ENCODE measurements at places on chromosomes 13 and 19.

DNA sequence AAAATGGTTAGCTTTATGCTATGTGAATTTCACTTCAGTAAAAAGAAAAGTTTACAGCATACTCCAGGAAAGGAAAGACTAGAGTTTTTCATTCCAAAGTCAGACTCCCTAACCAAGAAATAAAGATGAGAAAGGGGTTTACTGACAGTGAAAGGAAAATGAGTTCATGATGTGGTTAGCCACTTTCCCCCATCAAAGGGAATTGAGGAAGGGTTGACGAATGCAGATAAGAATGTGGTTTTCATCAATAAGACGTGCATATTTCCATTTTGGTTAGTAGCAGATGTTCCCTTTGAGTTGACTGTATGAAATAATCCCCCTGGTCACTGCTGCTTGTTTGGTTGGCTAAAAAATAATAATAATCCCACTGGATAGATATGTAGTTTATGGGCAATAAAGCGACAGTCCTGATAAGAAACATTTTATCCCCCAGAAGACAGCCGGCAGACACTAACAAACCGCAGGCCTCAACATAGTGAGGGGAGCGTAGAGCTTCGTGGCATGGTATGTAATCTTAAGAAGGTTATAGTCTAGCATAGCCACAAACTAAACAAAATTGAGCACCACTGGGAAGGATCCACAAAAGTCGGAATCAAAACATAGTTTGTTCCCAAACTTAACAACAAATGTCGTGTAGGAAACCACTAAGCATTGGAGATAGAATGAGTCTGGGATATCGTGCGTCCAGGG is 114.8 kb downstream of the COL4A2 start:
- DNase-seq = peak; percentile 83

- DNase-seq = no peak
Observed at GRCh38 chr19:44719262-44719701, 20.3 kb downstream of the CEACAM16 start.

DNA sequence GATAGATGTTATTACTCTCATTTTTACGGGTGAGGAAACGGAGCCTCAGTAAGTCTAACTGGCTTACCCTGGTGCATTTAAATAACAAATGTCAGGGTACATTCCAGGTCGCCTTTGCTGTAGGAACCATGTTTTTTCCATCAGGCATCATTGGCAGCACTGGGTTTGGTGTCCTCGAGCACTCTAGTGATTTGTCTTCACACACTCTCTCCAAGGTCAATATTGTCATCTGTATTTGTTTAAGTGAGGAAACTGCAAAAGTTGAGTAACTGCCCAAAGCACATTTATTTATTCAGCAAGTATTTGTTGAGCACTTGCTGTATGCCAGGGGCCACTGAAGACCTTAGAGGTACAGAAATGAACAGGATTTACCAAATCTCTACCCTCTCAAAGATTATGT is 78.6 kb downstream of the DCT start:
- DNase-seq = no peak

- no peak for DNase-seq
Observed at GRCh38 chr13:100738176-100738855, 63.7 kb upstream of the TMTC4 start.

DNA sequence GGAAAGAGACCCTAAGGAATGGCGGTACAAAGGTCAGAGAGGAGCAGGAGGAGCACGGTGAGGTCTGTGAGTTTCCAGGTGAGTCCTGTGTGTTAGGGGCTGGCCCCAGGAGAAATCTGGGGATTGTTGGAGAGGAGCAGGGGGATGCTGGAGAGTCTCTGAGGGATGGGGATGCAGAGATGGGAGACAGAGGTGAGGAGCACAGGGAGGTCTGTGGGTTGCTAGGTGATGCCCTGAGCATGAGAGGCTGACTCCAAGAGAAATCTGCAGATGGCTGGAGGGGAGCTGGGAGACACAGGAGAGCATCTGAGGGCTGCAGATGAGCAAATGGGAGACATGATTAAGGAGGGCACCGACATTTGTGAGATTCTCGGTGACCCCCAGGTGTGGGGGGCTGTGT is 4.1 kb upstream of the ZNF229 start:
- DNase-seq = no peak

GRCh38 chr13:75285310-75285709 is 196.7 kb downstream of the TBC1D4 start:
- DNase-seq = no peak

DNA sequence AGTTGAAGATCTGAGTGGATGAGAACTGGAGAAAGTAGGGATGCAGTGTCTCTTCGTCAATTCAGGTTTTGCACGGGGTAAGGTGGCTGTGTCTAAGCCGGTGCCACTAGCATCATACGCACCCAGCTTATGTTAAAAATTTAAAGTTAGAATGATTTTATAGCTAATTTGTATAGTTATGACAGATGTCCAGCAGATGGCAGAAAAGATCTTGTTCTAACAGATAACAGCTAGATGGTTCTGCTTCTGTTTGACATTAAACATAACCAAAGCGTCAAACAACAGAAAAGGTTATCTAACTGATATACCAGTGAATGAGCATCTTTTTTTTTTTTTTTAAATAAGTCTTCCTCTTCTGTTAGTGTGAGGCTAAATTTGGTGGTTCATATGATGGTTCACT is 18.8 kb upstream of the EDDM13 start:
- peak; percentile 63 for DNase-seq

GRCh38 chr19:34500656-34501120 is 19.1 kb downstream of the WTIP start:
- DNase-seq = no peak

DNA sequence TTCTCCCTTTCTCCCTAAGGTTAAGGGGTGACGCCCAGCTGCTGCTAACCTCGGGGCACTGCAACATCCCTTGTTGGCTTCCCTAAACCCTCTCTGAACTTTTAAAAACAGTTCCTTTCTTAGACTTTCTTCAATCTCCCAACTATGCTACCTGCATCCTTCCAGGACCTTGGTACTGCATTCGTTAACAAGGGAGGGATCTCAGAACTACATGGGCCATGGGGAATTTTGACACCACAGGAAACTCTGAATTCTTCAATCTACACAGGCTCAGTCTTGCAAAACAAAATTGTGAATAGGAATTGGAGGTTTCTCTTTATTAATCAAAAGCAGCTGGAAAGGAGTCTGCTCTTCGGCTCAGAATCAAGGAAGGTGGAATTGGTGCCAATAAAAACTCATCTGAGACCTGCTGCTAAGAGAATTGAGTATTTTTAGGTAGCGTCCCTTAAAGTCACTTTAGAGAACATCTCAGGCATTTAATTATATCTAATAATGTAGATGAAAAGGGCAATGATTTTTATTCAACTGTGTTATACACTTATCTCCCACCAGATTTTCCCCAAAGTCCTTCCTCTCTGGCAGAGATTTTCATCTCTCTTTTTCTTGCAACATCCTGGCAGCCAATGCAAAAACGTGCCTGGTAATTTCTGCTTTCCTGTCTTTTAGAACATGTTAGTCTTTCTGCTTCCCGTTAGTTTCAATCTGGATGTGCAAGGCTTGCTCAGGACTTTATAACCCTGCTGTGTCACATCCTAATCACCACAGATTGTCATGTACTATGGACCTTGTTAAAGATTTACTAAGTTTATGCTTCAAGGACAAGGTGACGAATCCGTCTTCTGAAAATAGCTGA is 69.1 kb upstream of the SLC15A1 start:
- peak; percentile 89 for DNase-seq

GRCh38 chr13:101127741-101128353 is 288.5 kb downstream of the NALCN start:
- peak; percentile 41 for DNase-seq

DNA sequence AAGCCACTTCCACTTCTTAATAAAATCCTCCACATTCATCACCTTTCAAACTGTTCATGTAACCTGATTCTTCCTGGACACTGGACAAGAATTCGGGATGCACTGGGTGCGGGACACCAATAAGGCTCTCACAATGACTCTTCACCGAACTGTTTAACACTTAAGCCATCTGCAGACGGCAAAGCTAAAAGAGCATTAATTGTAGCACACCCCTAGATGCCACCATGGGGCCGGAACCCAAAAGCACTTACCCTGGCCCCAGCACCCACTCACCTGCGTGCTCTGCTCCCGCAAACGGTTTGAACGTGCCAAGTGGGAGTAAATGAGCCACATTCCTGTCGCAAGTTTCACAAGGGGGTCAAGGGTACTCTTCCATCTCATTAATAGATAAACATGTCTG is 254.3 kb upstream of the PRR20A start:
- no peak for DNase-seq

DNA sequence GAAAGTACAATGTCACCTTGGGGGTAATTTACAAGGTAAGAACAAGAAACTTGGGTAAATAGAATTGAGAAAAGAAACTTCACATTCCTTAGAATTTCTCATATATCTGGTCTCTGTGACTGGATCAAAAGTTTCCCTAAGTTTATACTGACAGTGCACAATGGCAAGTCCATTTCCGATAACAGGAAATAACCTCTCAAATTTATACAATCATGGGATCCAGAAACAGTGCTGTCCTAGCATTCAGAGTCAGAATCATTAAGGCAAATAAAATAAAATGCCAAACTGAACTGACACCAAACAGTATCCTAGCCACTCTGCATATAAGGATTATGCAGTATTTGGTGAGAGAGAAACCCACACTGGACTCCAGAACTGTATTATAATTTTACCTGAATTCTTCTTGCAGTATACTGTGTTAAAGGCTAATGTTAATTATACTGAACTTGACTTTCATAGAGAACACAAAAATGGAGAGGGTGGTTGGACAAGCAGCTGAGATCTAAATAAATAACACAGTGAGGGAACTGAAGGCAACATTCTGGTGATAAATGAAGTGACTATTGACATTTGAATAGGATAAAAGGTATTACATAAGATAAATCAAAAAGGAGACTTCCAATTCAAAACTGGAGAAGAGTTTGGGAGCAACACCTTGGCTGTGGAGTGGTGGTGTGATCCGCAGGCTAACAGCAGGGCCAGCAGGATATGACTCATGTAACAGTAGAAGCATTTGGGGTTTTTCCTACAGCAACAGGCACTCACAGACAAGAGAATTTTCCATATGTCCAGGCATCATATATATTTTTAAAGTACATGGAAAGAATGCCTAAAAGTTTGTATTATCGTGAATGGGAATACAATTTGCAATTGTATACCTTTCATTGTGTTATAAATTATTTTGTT is 932.5 kb upstream of the MIR17HG start:
- peak; percentile 55 for DNase-seq

- no peak for DNase-seq
Observed at GRCh38 chr19:2411709-2412108, 15.7 kb downstream of the TIMM13 start.

DNA sequence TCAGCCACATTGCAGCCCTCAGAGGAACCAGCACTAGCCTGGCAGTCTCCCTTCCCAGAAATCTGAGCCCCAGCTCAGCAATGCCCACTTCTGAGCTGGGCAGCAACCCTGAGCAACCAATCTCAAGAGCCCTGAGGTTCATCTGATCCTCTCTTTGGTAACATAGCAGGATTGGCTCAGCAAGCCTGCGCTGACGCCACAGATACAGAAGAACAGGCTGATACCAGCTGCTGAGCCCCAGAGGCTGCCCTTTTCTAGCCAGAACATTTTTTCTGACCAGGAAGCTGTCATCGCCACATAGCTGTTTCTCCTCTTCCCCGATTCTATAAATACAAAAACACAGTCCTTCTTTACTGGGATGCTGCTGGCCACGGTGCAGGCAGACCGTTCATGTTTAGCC is 59.8 kb downstream of the TRPM4 start:
- DNase-seq = peak; percentile 28

All from AG10803 (cell line).